ENCODE measurements at places on chromosomes 7 and 10.

- no peak for DNase-seq
These were observed 73.1 kb downstream of the CLEC2L start for GRCh38 chr7:139596626-139597025.

GRCh38 chr7:134766779-134767519, 12.5 kb upstream of the CALD1 start:
- DNase-seq: no peak

DNA sequence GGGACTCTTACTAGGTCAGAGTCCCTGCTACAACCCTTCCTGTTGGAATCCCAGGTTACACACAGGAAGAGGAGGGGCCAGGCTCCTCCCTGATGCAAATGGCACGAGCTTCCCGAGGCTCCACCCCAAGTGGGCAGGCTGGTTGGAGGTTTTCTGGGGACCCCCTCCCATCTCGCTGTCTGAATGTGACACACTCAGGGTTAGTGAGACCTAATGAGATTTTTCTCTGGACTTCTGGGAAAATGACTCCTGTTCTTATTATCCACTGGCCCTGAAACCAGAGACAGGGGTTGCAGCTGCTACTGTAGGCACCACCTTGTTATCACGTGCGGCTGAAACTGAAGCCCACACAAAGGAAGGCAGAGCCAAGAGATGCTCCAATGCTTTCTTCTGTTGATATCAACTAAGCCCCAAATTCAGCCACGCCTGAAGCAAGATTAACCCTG, 103.3 kb downstream of the FAM107B start:
- no peak for DNase-seq

DNA sequence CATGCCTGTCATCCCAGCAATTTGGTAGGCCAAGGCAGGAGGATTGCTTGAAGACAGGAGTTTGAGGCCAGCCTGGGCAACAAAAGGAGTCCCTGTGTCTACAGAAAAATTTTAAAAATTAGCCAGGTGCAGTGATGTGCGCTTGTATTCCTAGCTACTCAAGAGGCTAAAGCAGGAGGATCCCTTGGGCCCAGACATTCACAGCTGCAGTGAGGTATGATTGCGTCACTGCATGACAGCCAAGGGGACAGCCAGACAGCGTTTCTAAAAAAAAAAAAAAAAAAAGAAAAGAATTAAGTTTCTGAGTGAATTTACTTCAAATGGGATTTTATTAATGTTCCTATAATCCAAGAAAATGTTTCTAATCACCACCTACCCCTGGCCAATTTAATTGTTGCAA, 87.4 kb upstream of the RNF148 start:
- DNase-seq: no peak

DNA sequence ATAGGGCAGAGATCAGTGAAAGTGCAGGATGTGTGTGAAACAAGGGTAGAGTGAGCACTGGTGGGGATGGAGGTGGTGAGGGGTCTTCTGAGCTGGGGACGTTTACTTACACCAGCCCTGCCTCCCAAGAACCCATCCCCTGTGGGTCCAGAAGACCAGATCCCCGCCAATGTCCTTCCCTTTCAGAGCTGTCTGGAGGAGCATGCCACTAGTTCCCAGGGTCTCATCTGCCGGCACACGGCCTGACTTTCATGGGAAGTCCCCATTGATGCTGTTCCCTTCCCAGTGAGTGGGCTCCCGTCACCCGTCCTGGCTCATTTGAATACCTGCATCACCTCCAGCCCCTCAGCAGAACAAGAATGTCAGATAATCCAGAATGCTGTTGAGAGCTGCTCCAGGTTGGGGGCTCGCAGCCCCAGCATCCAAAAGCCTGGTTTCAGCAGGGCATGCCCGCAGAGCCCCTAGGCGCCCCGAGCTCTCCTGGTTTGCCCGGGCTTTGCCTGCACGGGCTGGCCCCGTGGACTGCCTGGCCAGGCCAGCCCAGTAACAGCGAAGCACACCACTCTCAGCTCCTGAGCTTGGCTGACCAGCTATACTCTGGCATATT, 246.7 kb downstream of the MGMT start:
- DNase-seq: no peak

- no peak for DNase-seq
These were observed 19.5 kb downstream of the FZD9 start for GRCh38 chr7:73452999-73453635.

Data from activated naive CD8-positive, alpha-beta T cell treated with anti-CD3 and anti-CD28 coated beads, Interleukin-2, amount 50 U/mL, for 24 hours (primary cell).